Nephron progenitor cell (in vitro differentiated cells): ENCODE measurements at places on chromosomes 16 and 17.

DNA sequence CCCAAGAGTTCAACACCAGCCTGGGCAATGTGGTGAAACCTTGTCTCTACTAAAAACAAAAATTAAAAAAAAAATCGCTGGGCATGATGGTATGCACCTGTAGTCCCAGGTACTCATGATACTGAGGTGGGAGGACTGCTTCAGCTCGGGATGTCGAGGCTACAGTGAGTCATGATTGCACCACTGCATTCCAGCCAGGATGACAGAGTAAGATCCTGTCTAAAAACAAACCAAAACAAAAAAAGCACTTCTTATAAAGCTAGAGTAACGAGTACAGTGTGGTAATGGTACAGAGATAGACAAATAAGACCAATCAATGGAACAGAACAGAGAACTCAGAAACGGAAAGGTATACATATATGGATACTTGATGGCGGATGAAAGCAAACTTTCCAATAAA is 4.4 kb downstream of the NSMCE1 start:
- H3K27me3 ChIP-seq = peaks cover 11% of the 10 kb centered on the region
- no peaks in the 10 kb centered on the region for H3K36me3 ChIP-seq

DNA sequence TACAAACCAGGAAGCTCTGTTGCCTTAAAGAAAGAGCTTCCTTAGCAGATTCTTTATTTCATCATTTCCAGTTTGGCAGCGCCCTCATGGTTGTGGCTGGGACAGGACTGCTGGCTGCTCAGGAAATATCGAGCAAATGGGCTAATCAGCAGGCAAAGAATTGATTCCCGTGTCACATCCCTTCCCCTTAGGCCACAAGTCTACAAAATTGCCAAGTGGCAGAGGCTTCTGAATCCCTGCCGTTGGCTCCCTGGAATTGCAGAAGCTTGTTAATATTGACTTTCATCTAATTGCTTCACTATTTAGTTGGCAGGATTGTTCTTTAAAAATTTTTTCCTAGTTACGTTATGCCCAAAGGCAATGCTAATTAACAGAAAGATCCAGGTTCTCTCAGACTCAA is 456.3 kb upstream of the ERCC4 start:
- no peaks in the 10 kb centered on the region for H3K36me3 ChIP-seq
- H3K4me3 ChIP-seq = no peak overlapping the region
- no peaks in the 10 kb centered on the region for H3K4me1 ChIP-seq
- no peak overlapping the region for H3K27ac ChIP-seq
- DNase-seq = no peak
- peaks cover 16% of the 10 kb centered on the region for H3K27me3 ChIP-seq

DNA sequence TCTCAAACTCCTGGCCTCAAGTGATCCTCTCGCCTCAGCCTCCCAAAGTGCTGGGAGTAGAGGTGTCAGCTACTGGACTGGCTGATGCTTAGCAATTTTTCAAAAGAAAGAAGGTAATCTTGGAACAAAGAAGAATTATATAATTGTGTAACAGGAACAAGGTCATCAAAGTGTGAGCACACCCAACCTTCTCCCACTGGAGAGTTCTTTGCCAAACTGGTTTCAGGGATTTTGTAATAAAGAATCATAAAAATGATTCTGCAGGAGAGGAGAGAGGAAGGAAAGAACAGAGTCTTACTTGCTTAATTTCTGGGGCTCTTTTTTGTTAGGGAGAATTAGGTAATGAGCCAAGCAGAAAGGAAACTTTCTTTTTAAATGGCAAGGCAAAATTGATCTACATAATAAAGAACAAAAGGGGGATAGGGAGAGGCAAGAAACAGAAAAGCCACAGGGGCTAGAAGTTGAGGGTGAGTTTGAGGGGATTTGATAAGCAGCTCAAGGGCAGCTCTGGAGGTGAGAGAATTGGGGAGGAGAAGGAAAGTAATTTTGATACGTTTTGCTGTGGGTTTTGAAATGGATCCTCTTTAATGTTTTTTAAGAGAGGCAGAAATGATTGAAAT is 21.3 kb downstream of the CHD9NB start:
- H3K4me1 ChIP-seq = peaks cover 4% of the 10 kb centered on the region
- DNase-seq = no peak
- H3K27me3 ChIP-seq = peaks cover 9% of the 10 kb centered on the region
- H3K27ac ChIP-seq = no peak overlapping the region
- H3K4me3 ChIP-seq = no peak overlapping the region

GRCh38 chr16:84752600-84752999 is 52.8 kb downstream of the USP10 start:
- H3K36me3 ChIP-seq = peaks cover 7% of the 10 kb centered on the region
- no peak overlapping the region for H3K27ac ChIP-seq
- no peak for DNase-seq

GRCh38 chr17:76582660-76583059 is 3.0 kb downstream of the ST6GALNAC2 start:
- H3K36me3 ChIP-seq = no peaks in the 10 kb centered on the region
- no peak overlapping the region for H3K27ac ChIP-seq

DNA sequence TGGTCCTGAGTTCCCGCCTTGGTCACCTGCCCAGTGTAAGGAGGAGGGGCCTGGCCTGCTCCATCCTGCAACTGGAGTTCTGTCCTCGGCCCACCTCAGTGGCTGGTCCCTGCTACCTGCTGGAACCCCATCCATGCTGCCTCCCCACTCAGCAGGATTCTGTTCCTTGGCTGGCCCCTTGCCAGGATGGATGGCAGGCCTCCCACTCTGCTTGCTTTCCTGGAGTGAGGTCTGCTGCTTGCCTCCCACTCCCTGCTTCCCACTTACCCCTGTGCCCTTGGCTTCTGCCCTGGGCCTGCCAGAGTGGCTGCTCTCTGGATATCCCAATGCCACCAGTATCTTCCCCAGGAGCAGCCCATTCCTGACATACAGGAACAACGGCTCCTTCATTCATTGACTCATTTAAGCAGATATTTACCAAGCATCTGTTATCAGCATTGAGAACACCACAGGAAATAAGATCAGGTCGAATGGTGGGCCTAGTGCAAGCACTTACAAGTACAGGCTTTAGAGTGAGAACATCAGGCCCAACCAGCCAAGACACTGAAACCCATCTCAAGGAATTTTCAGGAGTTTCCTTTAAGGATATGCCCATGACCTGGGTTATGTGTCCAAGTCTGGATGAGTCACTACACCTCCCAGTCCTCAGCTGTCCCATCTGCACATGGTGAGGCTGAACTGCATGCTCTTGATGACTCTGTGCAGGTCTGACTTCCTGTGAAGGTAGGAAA is 17.0 kb upstream of the RPRML start:
- no peak overlapping the region for H3K4me3 ChIP-seq
- H3K27ac ChIP-seq = no peak overlapping the region
- no peaks in the 10 kb centered on the region for H3K4me1 ChIP-seq
- H3K36me3 ChIP-seq = no peaks in the 10 kb centered on the region
- no peak for DNase-seq

- peak overlapping the region; percentile 98 for H3K27ac ChIP-seq
- H3K4me3 ChIP-seq = no peak overlapping the region
- peaks cover 40% of the 10 kb centered on the region for H3K36me3 ChIP-seq
- H3K27me3 ChIP-seq = no peaks in the 10 kb centered on the region
These were observed 11.9 kb downstream of the G6PC3 start for GRCh38 chr17:44082256-44082927.

DNA sequence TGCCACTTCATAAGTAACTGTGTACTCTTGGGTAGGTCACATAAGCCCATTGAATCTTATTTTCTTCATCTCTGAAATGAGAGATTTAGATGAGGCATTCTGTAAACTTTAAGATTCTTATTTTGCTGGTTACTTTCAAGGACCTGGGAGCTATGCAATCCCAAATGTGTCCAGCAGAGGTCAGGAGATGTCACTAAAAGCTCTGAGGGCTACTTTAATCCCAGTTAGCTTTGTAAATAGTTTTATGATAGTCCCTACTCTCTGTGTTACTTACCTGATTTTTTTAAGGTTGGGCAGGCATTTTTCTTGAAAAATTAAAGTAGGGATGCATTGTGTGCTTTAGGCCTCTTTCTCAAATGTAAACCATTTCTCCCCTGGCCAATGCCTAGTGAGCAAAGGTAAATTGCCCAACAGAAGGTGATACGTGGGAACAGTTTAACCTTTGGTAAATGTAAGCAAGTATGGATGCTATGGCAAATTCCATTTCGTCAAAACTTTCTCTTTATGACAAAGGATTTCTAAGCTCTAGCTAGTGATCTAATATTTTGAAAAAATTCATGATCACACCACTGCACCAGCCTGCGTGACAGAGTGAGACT is 57.1 kb upstream of the WSB1 start:
- no peak overlapping the region for H3K4me3 ChIP-seq
- H3K27me3 ChIP-seq = peaks cover 23% of the 10 kb centered on the region
- H3K4me1 ChIP-seq = peaks cover 5% of the 10 kb centered on the region
- H3K36me3 ChIP-seq = no peaks in the 10 kb centered on the region

- no peak for DNase-seq
- no peak overlapping the region for H3K27ac ChIP-seq
- no peaks in the 10 kb centered on the region for H3K27me3 ChIP-seq
- peaks cover 4% of the 10 kb centered on the region for H3K4me1 ChIP-seq
- no peak overlapping the region for H3K4me3 ChIP-seq
- H3K36me3 ChIP-seq = no peaks in the 10 kb centered on the region
These were observed 168.9 kb downstream of the GRIN2A start for GRCh38 chr16:10013364-10013763.

- no peak overlapping the region for H3K27ac ChIP-seq
- no peak for DNase-seq
- no peak overlapping the region for H3K4me3 ChIP-seq
- H3K27me3 ChIP-seq = peaks cover 53% of the 10 kb centered on the region
- H3K36me3 ChIP-seq = no peaks in the 10 kb centered on the region
These were observed 26.5 kb downstream of the RHBDL3 start for GRCh38 chr17:32292094-32292493.

GRCh38 chr16:77760800-77761199 is 27.6 kb upstream of the VAT1L start:
- peaks cover 11% of the 10 kb centered on the region for H3K27me3 ChIP-seq
- peaks cover 10% of the 10 kb centered on the region for H3K4me1 ChIP-seq
- no peaks in the 10 kb centered on the region for H3K36me3 ChIP-seq
- no peak overlapping the region for H3K27ac ChIP-seq
- no peak overlapping the region for H3K4me3 ChIP-seq

DNA sequence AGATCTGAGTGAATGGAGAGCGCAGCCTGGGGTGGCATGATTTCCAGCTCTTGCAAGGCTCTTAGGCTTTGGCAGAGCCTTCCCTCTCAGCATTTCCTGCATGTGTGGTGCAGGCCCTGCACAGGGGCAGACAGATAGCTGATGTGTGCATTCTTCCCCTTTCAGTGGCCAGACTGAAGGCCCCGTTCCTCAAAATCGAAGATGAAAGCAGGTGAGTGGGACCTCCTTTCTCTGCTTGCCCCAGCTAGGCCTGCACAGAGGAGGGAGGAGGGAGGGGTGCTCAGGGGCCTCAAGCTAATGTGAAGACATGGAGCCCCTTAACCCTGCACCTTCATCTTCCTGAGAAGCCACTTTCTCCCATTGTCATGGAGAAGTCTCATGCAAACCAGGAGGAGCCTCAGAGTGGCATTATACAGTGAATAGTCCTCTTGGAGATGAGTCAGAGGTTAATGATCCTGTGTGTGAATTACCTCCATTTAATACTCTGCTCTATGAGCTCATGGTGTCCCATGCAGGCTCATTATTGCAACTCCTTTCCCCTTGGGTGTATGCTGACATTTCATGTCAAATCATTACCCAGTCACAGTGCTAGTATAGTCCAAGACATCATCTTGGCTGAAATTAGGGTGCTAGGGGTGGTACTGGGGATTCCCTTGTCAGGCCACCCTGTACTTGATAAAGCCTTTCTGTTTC is 20.4 kb upstream of the ADAM11 start:
- no peaks in the 10 kb centered on the region for H3K4me1 ChIP-seq
- no peak for DNase-seq
- H3K4me3 ChIP-seq = no peak overlapping the region
- no peak overlapping the region for H3K27ac ChIP-seq
- H3K27me3 ChIP-seq = no peaks in the 10 kb centered on the region

GRCh38 chr16:12231666-12232065 is 255.1 kb downstream of the SNX29 start:
- no peaks in the 10 kb centered on the region for H3K36me3 ChIP-seq
- no peaks in the 10 kb centered on the region for H3K27me3 ChIP-seq
- peaks cover 38% of the 10 kb centered on the region for H3K4me1 ChIP-seq
- H3K27ac ChIP-seq = no peak overlapping the region

DNA sequence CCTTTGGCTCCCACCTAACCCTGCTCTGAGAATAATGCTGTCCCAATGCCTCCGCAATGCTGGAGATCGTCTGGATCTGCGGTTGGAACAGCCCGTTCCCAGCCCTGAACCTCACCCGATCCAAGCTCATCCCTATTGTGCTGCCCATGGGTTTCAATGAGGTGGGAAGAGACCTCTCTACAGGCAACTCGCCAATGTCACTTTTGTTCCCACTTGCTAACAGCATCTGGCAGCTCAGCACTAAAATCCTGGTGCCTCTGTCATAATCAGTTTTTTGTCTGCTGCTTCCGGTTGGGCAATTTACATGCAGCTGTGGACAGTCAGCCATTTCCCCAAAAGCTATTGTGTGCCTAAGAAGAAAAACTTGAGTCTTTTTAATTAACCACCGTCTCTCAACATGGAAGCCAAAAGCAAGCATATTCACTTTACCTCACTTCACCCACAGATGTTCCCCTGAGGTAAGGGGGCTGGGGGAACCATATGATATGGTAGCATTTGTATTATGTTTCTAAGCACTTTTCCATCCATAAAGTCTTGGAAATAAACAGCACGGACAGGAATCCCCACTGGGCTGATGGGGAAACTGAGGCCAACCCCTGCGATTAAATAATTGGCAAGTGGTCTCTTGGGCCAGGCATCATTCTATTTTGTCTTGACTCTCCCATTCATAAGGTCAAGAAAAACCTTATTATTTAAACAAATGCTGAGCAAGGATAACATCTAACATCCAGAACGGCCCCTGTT is 159.2 kb upstream of the CDH5 start:
- peaks cover 3% of the 10 kb centered on the region for H3K27me3 ChIP-seq
- no peaks in the 10 kb centered on the region for H3K36me3 ChIP-seq
- no peak overlapping the region for H3K27ac ChIP-seq

GRCh38 chr17:62865586-62865985 is 57.5 kb upstream of the MARCHF10 start:
- DNase-seq = no peak
- H3K36me3 ChIP-seq = no peaks in the 10 kb centered on the region
- no peak overlapping the region for H3K4me3 ChIP-seq
- H3K27me3 ChIP-seq = peaks cover 20% of the 10 kb centered on the region
- no peak overlapping the region for H3K27ac ChIP-seq

- no peaks in the 10 kb centered on the region for H3K36me3 ChIP-seq
- no peak overlapping the region for H3K27ac ChIP-seq
- DNase-seq = no peak
- H3K27me3 ChIP-seq = peaks cover 25% of the 10 kb centered on the region
These were observed 25.1 kb upstream of the TMC7 start for GRCh38 chr16:18958621-18959029.

GRCh38 chr16:73142053-73142854 is 94.3 kb upstream of the ZFHX3 start:
- no peak overlapping the region for H3K4me3 ChIP-seq
- H3K36me3 ChIP-seq = no peaks in the 10 kb centered on the region
- peaks cover 7% of the 10 kb centered on the region for H3K27me3 ChIP-seq
